Stimulated activated CD4-positive, alpha-beta T cell treated with anti-CD3 and anti-CD28 coated beads, Interleukin-1b, Interleukin-23, amount 100 ng/mL, for 1 hour (primary cell): ENCODE measurements at places on chromosomes 7 and 10.

DNA sequence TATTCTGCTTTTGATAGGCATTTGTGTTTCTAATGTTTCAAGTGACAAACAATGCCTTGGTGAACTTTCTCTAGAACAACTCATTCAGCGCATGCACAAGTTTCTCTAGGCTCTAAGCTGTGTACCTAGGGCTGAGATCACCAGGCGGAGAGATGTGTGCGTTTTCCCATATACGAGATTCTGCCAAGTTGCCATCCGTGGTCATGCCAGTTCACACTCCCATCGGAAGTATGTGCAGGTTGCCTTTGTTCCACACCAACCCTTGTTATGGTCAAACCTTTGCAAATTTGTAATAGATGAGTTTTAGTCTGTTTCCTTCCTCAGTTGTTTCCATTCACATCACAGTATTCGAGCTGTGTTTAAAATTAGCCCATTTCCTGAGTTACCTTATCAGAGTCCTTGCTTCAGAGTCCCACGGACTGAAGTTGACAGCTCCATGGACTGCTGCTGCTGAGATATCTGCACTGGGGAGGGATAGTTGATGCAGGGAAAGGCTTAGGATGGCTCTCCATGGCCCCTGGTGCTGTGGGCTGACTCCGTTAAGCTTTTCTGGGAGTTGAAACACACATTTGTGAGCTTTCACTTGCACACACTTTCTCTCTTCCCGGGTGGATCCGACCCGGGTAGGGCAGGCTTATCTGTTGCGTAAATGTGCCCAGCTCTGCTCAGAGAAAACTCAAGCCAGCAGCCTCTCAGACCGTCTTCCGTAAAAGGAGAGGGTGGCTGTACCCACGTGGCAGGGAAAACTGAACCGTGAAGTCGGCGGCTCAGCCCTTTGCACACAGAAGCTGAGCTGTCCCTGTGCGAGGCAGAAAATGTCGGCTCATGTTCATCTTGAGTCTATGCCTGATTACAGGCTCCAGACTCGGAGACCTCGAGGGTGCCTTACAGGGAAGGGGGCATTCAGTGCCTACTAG is 49.4 kb downstream of the HK1 start:
- DNase-seq, result peak; percentile 22

DNA sequence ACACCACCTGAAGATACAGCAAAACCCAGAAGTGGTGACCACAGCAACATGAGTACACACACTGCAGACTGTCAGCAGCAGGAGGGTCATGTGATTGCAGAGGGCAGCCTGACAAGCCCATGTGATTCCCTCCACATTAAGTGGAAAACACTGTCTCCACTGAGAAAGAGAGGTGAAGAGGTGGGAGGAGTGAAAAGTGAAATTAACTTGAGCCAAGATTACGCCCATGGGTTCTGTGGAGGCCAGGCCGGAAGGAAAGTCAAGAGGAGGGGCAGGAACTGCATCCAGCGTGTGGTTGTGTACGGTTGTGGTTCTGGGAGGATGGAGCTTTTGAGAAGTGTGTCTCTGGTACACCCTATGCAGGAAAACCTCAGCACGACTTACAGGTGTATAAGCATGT is 138.5 kb downstream of the PLXNA4 start:
- no peak for DNase-seq

DNA sequence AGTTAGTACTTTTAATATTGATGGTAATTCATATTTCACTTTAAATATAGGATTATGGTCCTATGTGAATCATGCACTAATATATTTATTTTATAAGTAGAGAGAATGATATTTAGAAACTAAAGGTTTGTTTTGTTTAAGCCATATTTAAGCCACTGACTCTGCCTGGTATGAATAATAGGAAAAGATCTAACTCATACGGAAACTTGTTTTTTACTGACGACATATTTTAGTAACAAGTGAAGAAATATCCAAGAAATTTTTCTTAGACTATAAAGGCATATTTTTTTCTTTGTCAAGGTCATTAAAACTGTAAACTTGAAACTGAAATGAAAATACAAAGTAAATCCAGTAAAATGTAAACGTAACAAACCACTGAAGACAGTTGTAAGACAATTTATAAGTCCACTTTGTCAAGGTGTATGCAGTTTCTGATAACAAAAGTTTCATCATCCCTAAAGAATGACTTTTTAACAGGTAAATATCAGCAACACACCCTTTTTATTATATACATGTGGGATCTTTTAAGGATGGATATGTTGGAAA is 147.1 kb downstream of the PHF14 start:
- DNase-seq, result no peak

DNA sequence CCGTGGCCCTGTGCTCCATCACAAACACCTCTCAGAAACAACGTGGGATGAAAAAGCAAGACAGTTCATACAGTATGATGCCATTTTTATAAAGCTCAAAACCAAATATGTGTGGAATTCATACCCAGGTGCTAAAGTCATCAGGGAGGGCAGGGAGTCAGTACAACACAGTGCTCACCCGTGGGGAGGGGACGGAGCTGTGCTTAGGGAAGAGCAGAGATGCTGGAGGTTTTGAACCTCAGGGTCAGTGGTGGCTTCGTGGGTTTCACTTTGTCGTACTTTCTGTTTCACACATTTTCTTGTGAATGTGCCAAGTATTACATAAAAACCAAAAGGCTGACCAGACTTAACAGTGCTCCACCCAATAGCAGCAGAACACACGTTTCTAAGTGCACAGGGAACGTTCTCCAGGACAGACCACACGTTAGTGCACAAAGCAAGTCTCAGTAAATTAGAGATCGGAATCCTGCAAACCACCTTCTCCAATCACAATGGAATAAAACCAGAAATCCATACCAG is 21.2 kb downstream of the ZMIZ2 start:
- DNase-seq, result no peak

- DNase-seq, result no peak
These were observed 4.8 kb upstream of the RAPGEF5 start for GRCh38 chr7:22361795-22362194.

DNA sequence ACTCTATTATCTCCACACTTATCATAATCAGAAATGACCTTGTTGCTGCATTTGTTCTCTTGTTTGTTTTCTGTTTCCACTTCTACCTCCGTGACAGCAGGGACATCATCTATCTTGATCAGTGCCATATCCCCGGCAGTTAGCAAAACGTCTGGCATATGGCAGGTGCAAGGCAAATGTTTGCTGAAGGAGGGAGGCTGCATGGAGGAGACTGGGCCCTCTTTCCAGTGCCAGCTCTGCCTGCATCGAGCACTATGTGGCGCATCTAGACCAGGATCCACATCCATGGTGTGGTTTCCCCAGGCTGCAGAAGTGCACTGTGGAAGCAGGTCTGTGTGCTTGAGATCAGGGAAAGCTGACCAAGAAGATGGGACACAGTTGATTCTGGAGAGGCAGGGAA is 181.2 kb downstream of the KCNMA1 start:
- no peak for DNase-seq

DNA sequence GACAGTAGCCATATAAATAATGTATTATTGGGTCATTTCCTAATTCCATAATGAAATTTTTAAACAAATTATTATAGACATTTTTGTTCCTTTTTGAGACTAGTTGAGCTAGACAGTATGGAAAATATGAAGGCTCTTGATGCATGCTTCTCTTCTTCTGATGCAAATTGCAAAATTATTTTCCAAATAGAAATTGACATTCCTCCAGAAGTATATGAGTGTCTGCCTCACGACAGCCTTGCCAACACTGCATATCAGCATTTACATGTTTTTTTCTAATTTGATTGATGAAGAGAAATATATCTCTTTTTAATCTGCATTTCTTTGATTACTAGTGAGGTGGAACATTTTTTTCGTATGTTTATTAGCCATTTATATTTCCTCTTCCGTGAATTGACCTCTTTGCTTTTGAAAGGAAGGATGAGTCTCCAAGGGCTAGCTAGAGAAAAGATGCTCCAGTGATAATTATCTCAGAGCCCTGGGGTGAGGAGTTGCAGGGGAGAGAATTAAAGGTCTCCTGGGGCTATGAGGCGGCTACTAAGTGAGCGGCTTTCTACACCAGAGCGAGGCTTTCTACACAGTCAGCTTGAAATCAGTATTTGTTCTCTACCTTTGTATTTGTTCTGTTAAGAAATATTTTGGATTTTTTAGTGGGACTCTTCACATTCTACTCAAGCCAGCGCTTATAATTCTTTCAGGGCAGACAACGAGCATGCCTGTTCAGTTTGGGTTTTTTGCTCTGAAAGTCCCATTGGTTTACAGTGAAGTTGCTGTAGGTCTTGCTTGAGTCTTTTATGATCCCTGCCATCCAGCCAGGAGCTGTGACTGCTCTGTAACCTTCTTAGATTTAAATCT is 712.2 kb upstream of the GALNT17 start:
- DNase-seq, result no peak

- DNase-seq, result no peak
These were observed 37.5 kb downstream of the SMURF1 start for GRCh38 chr7:99106411-99106810.

DNA sequence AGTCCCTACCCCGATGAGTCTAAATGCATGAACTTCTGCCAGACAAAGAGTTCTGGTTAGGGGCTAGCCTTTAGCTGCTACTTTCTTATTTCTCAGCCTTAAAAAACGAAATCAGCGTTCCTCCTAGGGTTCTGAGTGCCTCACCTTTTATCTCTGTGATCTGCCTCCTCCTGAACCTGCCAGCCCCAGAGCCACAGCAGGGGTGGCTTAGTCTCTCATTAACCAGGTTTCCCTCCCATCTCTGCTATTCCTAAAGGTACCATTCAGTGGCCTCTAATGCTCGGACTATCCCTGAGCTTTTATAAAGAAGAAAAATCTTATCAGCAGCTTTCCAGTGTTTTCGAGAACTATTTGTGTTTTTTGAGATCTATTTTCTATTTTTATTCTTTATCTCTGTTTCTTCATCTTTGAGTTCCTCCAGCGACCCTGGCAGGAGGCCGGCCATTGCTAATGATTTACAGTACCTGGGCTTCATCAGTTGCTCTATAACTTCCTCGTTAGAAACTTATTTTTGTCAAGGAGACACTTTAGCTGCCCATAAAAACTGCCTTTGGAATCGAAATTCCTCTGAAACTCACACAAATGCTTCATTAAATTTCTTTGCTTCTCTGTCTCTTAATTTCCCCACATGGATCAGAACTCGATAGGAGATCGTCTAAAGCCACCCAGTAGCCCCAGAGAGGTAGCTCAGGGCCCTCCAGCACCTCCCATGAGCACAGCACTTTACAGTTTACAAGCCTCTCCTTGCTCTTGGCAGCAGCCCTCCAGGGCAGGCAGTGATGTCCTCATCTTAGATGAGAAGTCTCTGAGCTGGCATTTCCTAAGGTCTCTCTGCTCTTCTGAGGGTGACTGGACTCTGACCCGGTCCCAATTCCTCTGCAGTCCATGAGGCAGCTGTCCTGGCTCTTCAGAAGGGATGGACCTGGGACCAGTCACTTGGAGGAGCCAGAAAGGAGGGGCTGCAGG is 149.1 kb downstream of the EBF3 start:
- DNase-seq, result no peak

DNA sequence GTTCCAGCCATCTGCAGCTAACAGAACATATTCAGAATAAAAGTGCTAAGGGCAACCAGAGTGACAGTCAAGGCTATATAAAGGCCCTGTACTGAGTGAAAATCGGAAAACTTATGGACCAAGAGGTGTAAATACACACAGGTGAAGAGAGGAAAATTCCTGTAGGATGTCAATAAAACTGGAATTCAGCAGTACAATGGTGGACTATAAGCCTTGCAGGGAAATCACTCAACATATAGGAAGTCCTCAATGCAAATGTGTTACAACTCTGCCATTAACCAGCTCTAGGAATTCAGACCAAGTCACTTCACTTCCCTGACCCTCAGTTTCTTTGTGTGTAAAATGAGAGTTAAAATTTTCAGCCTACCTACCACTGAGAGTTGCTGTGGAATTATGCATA is 7.7 kb downstream of the USP6NL start:
- no peak for DNase-seq

GRCh38 chr10:4073912-4074311 is 288.9 kb upstream of the KLF6 start:
- no peak for DNase-seq

GRCh38 chr10:74862625-74863024 is 36.2 kb downstream of the KAT6B start:
- DNase-seq, result no peak

DNA sequence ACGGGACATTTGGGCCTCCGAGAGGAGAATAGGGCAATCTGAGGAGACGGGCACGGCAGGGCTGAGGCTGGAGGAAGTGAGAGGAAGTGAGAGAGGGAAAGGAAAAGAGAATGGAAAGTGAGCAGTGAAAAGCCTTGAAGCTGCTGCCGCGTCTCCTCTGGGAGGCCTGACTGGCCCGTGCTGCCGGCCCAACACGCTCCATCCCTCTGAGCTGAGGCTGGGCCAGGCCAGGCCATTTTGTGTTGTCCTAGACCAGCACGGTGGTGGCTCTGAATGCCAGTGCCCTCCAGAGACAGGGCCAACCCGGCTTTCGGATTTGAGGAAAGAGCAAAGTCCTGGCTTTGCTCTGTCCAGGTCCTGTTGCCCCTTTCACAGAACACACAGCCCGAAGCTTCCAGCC is 361.1 kb upstream of the SHH start:
- no peak for DNase-seq

DNA sequence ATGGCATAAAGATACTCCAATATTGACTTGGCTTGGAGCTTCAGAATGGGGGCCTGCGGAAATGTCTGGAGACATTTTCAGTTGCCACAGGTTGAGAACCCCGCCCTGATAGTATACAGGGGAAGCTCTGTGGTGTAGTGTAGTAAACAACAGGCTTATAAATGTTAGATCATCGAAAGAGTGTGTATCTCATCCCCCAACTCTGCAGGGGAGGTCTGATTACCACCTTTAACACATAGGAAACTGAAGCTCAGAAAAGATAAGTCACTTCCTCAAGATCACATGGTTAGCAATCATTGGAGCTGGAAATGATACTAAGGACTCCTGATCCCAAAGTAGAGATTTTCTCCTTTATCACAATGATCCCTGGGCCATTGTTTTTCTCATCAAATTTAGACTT is 144.5 kb upstream of the BMPER start:
- DNase-seq, result no peak

- peak; percentile 4 for DNase-seq
These were observed 22.2 kb downstream of the LIPK start for GRCh38 chr10:88728107-88728763.

- no peak for DNase-seq
These were observed 88.0 kb upstream of the ZMIZ1 start for GRCh38 chr10:78980815-78981214.

GRCh38 chr7:99504281-99504602 is 220 bp upstream of the ZKSCAN5 start:
- no peak for DNase-seq

DNA sequence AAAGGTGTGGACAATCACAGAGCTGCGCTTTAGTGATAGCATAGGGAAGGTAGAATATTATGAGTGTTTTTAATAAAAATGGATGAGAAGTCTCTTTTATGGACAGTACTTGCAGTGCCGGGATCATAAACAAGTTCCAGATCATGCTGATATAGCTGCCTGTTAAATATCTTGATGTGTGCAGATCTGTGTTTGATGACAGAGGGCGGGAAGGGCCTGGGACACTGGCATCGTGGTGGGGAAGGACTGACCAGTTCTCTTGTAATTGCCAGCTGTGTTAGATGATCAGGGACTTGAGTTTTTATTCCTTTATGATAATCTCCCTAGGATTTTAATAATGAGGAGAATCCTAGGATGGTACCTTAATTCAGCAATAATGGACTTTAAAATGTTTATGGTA is 14.6 kb downstream of the SND1 start:
- DNase-seq, result no peak
